ENCODE measurements at places on chromosomes 7 and 10.

- DNase-seq, result no peak
Measured at GRCh38 chr10:70656489-70656888, 15.8 kb upstream of the ADAMTS14 start.

GRCh38 chr7:48035301-48035966 is at the start of gene C7orf57:
Gene C7orf57, plus strand, starts transcription at chr7:48035543. Its CDS starts 766 bp downstream, at chr7:48036309.
- DNase-seq, result peak; percentile 83

DNA sequence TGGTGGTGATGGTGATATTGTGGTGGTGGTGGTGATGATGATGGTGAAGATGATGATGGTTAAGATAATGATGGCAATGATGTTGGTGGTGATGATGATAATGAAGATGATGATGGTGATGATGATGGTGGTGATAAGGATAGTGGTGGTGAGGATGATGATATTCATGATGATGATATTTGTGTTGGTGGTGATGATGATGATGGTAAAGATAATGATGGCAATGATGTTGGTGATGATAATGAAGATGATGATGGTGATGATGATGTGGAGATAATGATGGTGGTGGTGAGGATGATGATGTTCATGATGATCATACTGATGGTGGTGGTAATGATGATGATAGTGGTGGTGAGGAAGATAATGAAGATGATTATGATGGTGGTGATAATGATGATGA is 30.7 kb upstream of the SDK1 start:
- DNase-seq, result no peak

- no peak for DNase-seq
Measured at GRCh38 chr7:6623589-6624245, 8.3 kb downstream of the ZNF853 start.

DNA sequence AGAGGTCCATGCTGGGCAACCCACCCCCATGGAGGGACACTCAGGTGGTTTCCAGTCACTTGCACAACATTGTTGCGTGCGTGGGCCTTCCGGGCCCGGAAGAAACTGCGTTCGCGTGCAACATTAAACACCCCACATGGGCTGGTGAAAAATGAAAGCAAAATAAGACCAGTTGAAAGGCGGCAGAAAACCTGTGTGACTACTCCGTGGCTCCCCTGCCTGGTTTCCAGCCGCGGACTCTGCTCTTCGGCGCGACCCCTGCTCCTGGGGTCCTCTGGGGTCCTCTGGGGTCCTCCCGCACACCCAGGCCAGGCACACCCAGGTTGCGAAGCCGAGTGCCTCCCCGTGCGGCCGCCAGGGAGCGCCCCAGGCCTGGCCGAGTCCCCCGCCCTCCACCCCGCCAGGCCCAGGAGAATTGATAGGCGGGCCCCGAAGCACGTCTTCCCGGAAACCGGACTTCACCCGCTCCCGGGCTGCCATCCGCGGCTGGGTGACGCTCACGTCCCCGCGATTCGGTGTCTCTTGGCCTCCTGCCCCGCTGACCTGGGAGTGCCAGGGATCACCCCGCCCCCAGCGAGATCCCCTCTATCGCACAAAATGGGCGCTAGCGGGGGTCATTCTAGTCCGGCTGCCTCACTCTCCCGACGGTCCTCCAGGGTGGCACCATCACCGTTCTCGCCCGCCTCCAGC is 1.9 kb upstream of the SH2D4B start:
- DNase-seq, result no peak

GRCh38 chr7:2564970-2565540 is 6.3 kb downstream of the IQCE start:
- no peak for DNase-seq

GRCh38 chr10:23521735-23522134 is 82.9 kb downstream of the OTUD1 start:
- no peak for DNase-seq

GRCh38 chr10:101671453-101671852 is 23.5 kb downstream of the FBXW4 start:
- no peak for DNase-seq

- no peak for DNase-seq
Measured at GRCh38 chr7:43648473-43649406, 65.8 kb downstream of the STK17A start.

DNA sequence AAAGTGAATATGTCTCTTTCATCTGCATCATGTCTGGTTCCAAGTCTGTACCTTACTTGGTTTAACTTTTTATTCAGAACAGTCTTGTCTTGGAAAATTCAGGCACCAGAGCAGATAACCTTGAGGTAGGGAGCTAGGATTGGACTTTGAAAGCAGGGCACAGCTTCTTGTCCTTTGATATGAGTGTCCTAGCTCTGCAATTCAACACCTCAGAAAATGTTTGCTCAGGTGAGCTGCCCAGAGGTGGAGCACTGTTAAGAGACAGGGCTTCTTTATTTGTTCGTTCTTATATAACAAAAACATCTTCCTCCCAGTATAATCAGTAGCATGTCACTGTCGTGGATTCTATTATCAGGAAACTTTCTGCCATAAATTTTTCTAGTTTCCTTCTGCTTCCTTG is 118.3 kb downstream of the LRRC4 start:
- no peak for DNase-seq

DNA sequence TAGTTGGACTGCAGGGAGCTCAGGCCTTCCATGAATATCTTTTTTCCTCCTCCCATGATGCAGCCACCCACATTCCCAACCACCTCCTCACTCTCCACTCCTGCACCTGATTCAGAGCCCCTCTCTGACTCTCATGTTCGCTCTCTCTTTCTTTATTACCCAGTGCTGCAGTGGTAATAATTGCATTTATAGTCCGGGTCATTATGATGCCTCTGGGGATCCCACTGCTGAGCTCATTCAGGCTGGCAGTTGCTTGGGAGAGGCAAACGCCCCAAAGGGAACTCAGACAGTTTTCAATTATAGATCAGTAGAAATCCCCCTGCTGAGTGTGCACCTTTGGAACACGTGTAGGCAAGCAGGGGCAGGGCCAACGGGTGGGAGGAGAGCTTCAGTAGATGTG is 953.0 kb downstream of the GRID1 start:
- no peak for DNase-seq

- DNase-seq, result no peak
Measured at GRCh38 chr10:30997536-30998235, 34.0 kb downstream of the ZNF438 start.

GRCh38 chr7:112898432-112899290 is 108.5 kb upstream of the TMEM168 start:
- DNase-seq, result peak; percentile 53

GRCh38 chr7:46972205-46972604 is 609.7 kb downstream of the TNS3 start:
- no peak for DNase-seq

GRCh38 chr10:105857268-105858264 is 1216.5 kb downstream of the SORCS3 start:
- DNase-seq, result no peak

Data from NCI-H748 treated with DMSO at 0.1 percent for 48 hours (cell line).